Stimulated activated CD8-positive, alpha-beta memory T cell treated with anti-CD3 and anti-CD28 coated beads, Interleukin-4, amount 100 ng/mL, for 1 hour (primary cell): ENCODE measurements at places on chromosomes 5 and 9.

- DNase-seq: no peak
Measured at GRCh38 chr9:121852241-121852640, 200.8 kb downstream of the DAB2IP start.

GRCh38 chr9:115126404-115126803 lies 8.4 kb upstream of the TNC start:
- no peak for DNase-seq

DNA sequence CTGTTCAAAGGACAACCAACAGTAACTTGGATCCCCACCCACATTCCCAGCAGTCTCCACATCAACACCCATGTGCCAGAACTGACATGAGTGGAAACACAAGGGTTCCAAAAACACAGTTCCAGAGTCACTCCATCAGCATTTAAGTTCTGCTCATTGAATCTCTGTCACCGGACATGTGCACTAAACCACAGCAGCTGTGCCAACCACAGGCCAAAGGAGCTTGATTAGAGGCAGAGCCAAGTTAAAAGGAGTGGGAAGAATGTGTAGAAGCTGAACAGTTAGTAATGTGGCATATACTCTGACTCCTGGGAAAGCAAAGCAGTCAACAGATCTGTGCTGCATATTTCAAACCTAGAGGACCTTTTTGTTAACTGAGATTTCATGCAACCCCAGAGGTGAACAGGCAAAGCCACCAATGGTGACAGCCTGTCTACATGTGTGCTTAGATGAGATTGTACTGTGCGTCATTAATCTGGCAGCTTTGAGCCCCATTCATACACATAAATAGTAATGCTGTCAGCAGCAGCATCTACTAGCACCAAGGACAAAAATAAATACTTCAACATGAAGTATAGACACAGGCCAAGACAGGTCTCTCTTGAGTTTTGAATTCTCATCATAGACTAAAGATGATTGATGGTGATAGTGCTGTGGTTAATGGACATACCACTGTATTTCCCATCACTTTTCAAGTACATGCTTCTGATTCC lies 16.4 kb upstream of the FST start:
- no peak for DNase-seq

- DNase-seq: no peak
Measured at GRCh38 chr9:9124616-9125015, 1325.0 kb upstream of the DMAC1 start.

- DNase-seq: no peak
Measured at GRCh38 chr9:27181381-27181780, 72.4 kb downstream of the TEK start.

DNA sequence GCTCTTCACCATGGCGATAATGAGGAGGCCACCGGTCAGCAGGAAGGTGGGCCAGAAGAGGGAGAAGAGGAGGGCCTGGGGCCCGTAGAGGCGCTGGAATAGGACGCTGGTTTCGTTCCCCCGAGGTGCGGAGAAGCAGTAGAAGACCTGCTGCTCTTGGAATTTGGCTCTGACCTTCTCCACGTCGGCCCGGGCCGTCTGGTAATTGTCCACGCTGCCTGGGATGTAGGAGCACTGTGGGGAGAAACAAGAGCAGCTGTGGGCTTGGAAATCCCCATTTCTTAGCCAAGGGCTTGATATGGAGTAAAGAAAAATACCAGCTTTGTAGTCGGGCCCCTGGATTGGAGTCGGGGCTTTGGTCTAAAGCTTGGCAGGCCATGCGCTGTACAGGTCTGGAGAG lies 10.4 kb downstream of the KCNMB1 start:
- DNase-seq: no peak

GRCh38 chr9:122334916-122335315 lies 35.9 kb upstream of the PTGS1 start:
- DNase-seq: no peak

- DNase-seq: no peak
Measured at GRCh38 chr5:149152317-149152746, 11.0 kb downstream of the ABLIM3 start.
